Osteocyte (in vitro differentiated cells): ENCODE measurements at places on chromosomes 7 and 10.

GRCh38 chr10:71657604-71658466 lies 61.7 kb downstream of the C10orf105 start:
- no peak for DNase-seq

GRCh38 chr10:66848856-66849255 lies 77.0 kb upstream of the LRRTM3 start:
- no peak for DNase-seq

DNA sequence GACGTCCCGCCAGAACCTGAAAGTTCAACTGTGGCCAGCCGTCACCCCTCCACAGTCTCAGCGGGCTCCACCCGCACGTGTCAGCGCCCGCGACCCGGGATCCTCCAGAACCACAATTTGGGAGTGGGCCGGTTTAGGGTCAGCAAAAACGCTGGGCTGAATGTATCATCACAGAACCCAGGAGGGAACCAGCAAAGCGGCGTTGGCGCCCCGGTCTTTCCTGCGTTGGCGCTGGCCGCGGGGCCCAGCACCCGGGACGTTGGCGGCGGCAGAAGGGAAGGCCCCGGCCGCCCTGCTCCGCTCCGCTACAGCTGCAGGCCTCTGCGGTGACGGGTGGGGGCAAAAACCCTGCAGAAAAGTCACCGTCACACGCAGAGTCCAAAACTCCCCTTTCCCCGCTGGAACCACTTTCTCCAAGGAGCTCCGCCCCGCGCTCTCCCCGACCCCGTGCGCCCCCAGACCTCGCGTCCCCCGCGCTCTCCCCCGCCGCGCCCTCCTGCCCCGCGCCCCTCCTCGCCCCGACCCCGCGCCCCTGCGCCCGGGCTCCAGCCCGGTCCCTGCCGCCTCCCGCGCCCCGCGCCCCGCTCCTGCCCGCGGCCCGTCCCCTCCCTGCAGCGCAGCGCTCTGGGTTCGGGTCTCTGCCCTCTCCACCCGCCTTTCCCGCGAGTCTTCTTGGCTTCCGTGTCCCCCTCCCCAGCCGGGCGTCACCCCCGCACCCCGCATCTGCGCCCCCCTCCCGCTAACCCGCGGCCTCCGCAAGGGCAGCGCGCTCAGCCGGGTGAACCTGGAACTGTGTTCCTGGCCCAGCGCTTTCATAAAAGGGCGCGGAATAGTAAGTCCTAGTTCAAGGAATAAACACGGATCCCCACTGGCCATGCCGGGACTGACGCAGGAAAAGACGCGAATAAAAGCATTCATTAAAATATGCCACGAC lies 24.0 kb upstream of the RNF32 start:
- no peak for DNase-seq

DNA sequence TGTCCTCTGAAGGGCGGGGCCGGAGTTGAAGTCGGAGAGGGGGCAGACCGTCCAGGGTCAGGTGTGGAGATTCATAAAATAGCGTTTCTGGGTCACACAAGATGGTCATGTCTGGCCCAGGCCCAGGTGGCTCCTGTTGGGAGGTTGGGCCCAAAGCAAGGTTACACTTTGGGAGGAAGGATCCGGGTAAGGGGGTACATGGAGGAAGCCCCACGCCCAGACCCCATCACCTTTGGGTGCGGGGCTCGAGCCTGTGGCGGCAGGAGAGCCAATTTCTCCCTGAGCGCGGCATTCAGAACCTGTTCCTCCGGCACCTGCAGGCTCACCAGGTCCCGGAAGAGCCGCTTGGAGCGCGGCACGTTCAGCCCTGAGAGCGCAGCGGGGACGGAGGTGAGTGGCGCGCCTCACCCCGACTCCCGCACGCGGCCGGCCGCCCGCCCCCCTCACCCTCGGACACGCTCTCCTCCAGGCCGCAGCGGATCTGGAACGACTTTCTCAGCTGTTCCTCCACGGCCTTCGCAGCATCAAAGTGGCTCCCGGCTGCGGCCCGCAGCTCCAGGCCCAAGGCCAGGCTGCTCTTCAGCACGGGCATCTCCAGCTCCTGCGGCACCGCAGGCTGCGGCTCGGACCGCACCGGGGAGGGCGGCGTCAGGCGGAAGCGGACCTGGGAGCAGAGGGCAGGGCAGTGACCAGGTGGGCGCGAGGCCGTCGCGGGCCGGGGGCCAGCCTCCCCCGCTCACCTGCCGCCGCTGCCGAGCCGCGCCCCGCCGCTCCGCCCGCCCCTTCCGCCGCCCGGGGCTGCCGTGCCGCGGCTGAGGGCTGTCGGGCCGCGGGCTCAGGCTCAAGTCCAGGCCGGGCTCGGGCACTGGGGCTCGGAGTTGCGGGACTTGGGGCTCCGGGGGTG lies 644 bp downstream of the PPP1R35 start:
- no peak for DNase-seq
